Caudate nucleus (tissue), 63 donors: ENCODE measurements at places on chromosomes 5 and 9.

GRCh38 chr5:66015196-66015960 is 89.0 kb downstream of the ERBIN start:
- DNase-seq: no peak

GRCh38 chr5:88924330-88924657 is 41.3 kb upstream of the MEF2C start:
- no peak for DNase-seq

DNA sequence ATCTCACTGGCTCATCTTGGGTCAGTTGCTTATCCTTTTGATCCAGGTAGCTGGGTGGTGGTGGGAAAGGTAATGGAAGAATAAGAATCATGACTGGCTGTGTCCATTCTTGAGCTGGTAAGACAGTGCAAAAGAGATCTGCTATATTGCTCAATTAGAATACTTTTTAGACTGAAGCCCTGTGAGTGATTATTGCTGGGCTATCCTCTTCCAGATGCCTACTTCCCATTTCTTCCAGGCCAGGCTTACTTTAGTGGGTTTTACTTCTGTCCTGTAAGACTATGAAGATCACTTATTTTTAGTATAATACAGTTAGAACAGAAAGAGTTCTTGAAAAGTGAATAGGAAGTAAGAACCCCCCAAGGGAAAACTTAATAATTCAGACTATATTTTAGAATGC is 7.2 kb downstream of the MARCHF6 start:
- no peak for DNase-seq

DNA sequence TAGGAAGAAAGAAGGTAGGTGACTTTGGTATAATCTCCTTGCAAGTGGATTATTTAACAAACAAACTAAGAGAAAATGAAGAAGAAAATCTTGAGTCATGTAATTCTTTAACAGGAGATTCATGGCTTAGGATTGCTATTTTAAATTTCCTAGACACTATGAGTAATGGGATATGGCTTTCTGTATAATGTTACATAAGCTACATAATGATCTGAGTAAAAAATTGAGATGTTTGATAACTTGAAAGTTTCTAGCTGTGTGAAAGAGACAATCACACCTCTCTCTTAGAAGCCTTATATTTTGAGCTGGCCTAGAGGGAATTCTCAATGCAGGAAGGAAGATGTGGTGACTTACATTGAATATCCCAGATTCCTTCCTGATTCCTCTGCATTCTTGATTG is 92.5 kb downstream of the CDH9 start:
- DNase-seq: no peak
